Articular chondrocyte of knee joint (primary cell): ENCODE measurements at places on chromosomes 11 and 22. TPM values are rescaled to one million over a fixed set of nuclear protein-coding genes. Genes with fewer than 3 reads are reported as not detected.

The TBX10 gene
- not detected in 2 replicates for total RNA-seq

The CCDC73 gene
- not detected in 2 replicates for total RNA-seq

The CRYBB3 gene
- total RNA-seq: not detected in 2 replicates

The OR52A5 gene
- total RNA-seq: not detected in 2 replicates

The SELENOO gene
- total RNA-seq: 9.2 and 10.3 TPM in 2 replicates

The OR8G5 gene
- not detected in 2 replicates for total RNA-seq

The RABL2B gene
- total RNA-seq: 13.2 and 17.1 TPM in 2 replicates

The DDTL gene
- total RNA-seq: 1.0 TPM in 1 of 2 replicates, not detected in the other

The P2RY6 gene
- 12.2 and 17.6 TPM in 2 replicates for total RNA-seq

The MS4A2 gene
- not detected in 2 replicates for total RNA-seq
